ENCODE measurements at places on chromosomes 13 and 19. TPM values are rescaled to one million over a fixed set of nuclear protein-coding genes. Genes with fewer than 3 reads are reported as not detected.

- no peak for DNase-seq
- no peak overlapping the region for H3K27ac ChIP-seq
- H3K4me3 ChIP-seq: no peak overlapping the region
- H3K27me3 ChIP-seq: no peaks in the 10 kb centered on the region
- H3K4me1 ChIP-seq: no peaks in the 10 kb centered on the region
These were observed 54.8 kb downstream of the ABCC4 start for GRCh38 chr13:95246292-95247082.

- peaks cover 8% of the 10 kb centered on the region for H3K4me1 ChIP-seq
- H3K27me3 ChIP-seq: no peaks in the 10 kb centered on the region
- DNase-seq: no peak
- no peak overlapping the region for H3K4me3 ChIP-seq
These were observed 27.9 kb downstream of the DOT1L start for GRCh38 chr19:2191456-2192310.

The CGB2 gene
- total RNA-seq: 2.9 TPM

The SULT2A1 gene
- total RNA-seq: not detected

DNA sequence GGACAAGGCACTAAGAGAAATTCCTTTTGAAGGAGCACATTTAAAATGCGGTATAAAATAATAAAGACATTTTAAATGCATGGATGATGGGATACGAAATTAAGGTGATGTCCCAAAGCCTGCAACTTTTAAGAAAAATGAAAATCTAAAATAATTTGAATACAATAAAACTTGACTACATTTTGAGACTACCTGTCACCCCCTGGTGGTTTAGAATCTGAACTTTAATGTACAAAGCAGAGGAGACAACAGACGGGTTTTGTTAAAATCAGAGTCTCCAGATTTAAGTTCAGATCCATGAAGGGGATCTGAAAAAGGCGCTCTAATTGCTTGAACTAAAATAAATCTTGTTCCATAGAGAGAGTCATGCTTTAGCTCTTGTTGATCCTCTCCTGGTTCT lies 1129.3 kb upstream of the PCDH20 start:
- H3K4me1 ChIP-seq: no peaks in the 10 kb centered on the region
- H3K4me3 ChIP-seq: no peak overlapping the region
- H3K27me3 ChIP-seq: no peaks in the 10 kb centered on the region
- no peaks in the 10 kb centered on the region for H3K36me3 ChIP-seq
- no peak overlapping the region for H3K27ac ChIP-seq

The JSRP1 gene
- total RNA-seq: 1.3 TPM

DNA sequence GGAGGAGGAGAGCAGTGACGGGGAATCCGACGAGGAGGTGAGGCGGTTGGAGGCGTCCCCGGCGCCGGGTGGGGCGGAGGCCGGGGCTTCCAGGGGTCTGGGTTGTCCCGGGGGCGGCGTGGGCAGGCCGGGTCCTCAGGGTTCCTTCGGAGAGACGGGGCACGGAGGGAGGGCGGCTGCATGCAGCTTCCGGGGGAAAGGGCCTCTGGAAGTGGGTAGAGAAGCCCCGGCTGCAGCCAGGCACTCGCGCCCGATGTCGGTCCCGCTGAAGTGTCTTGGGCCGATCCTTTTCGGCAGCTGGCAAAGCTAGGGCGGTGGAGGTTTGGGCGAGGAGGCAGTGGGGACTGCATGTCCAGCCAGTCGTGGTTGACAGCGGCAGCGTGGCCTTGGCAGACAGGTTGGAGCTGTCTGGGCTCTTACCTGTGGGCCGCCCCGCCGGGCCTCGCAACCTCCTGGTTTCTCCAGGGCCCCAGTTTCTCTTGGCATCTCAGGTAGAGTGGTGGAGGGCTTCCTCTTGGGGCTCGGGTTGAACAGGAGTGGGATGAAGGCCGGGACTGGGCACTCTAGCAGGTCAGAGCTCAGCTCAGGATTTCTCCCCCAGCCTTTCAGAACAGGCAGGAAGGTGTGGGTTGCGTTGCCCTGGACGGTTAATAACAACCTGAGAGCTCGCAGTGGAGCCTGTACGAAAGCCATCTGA lies 690 bp downstream of the KMT2B start:
- peaks cover 2% of the 10 kb centered on the region for H3K27me3 ChIP-seq
- peaks cover 4% of the 10 kb centered on the region for H3K36me3 ChIP-seq
- peak overlapping the region; percentile 69 for H3K4me3 ChIP-seq
- peaks cover 18% of the 10 kb centered on the region for H3K4me1 ChIP-seq
- no peak for DNase-seq

DNA sequence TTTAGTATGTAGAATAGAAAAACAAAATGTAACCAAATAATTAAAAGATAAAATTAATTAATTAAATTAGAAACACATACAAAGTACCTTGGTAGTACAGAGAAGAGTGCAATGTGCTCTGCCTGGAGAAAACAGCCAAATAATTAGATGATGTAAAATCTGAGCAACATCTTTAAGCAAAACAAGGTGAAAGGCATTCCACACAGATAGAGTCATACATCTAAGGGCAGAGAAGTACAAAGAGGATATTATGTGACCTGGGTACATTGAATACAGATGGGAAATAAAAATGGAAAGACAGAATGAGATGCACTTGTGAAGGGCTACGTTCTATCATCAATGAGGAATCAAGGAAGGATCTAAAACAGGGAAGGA lies 25.2 kb upstream of the FNDC3A start:
- no peaks in the 10 kb centered on the region for H3K27me3 ChIP-seq
- H3K4me1 ChIP-seq: no peaks in the 10 kb centered on the region
- H3K27ac ChIP-seq: no peak overlapping the region
- peak; percentile 6 for DNase-seq
- H3K4me3 ChIP-seq: no peak overlapping the region

The CLEC4G gene
- total RNA-seq: not detected

DNA sequence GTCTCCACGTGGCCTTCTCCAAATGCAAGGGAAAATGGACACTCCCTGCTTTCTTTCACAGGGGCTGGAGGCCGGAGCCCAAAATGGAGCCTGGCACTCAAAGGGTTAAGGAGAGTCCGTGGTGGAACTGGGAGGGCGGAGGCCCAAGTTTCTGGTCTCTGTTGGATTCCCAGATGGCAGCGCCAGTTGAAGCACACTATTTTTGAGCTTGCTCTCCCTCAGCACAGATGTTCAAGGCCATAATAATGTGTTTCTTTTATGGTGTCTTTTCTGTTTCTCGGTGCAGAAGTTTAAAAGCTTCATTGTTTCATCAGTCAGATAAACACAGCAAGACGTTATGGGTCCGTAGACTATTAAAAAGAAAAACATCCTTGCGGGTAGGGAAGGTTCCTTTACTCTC lies 67.6 kb downstream of the TNFRSF19 start:
- no peak for DNase-seq
- H3K4me1 ChIP-seq: no peaks in the 10 kb centered on the region
- no peaks in the 10 kb centered on the region for H3K27me3 ChIP-seq
- no peaks in the 10 kb centered on the region for H3K36me3 ChIP-seq
- H3K4me3 ChIP-seq: no peak overlapping the region
- no peak overlapping the region for H3K27ac ChIP-seq

GRCh38 chr19:48308631-48309586 lies 16.4 kb upstream of the EMP3 start:
- no peak for DNase-seq
- H3K4me3 ChIP-seq: no peak overlapping the region
- H3K27me3 ChIP-seq: peaks cover 3% of the 10 kb centered on the region
- H3K36me3 ChIP-seq: no peaks in the 10 kb centered on the region
- no peak overlapping the region for H3K27ac ChIP-seq

DNA sequence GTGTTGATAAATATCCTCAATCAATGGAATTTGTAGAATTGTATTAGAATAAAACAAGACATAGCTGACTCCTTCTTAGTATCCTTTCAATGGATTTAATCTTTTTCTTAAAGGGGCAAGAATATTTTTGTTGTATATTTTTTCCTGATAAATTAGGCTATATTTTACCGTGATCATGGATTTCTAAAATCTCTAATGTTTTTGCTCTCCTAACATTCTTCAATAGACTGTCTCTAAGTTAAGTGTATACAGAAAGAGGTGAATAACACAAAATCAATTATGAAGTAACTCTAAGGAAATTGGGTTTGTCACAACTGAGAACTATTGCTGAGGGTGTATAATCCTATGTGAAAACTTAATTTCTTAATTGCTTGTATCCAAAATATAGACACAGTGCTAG lies at the start of gene OR7E24:
Gene OR7E24 (plus strand): TSS at position 301 of the 400 bp plus-strand sequence. CDS start 114 bp downstream, outside the sequence.
- H3K27me3 ChIP-seq: no peaks in the 10 kb centered on the region
- no peak within 1 kb of the TSS for H3K27ac ChIP-seq
- H3K4me1 ChIP-seq: no peaks in the 10 kb centered on the region
- no peak for DNase-seq
- H3K4me3 ChIP-seq: no peak within 1 kb of the TSS

The PROZ gene
- total RNA-seq: not detected

DNA sequence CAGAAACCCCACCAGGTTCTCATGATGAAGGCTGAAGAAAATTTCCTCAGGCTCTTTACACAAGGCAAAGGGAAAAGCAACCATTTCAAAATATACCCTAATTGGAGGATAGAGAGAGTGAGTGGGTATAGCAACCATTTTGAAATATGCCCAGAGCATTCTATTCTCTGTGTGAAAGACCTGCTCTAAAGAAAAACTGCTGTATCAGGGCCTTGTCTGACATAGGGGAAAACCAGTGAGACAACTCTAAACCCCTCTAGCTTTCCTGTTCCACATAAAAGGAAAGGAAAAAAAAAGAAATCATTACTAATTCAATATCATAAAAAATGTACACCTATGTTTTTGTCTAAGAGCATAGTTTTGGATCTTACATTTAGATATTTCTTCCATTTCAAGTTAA lies 42.3 kb downstream of the TPTE2 start:
- H3K27ac ChIP-seq: no peak overlapping the region
- no peaks in the 10 kb centered on the region for H3K4me1 ChIP-seq
- no peaks in the 10 kb centered on the region for H3K36me3 ChIP-seq
- no peak for DNase-seq

DNA sequence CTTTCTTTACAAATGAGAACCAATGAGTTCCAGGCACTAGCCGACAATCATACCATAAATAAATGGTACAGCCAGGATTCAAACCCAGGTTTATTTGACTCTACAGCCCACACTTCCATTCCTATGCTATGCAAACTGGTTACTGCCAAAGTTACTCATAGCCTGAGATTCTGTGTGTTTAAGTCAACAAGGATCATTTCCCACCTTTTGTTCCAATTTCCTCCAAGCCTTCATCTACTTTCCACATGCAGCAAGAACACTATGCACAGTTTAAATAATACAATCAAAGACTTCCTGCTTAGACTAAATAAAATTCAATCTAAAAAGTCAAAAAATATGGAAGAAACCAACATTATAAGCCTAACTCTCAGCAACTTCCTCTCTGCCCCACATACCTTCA lies 59.2 kb upstream of the KLF12 start:
- no peaks in the 10 kb centered on the region for H3K36me3 ChIP-seq
- no peak for DNase-seq
- no peaks in the 10 kb centered on the region for H3K4me1 ChIP-seq
- H3K4me3 ChIP-seq: no peak overlapping the region
- no peak overlapping the region for H3K27ac ChIP-seq

The POLRMT gene
- total RNA-seq: 43.4 TPM

- H3K27me3 ChIP-seq: peaks cover 22% of the 10 kb centered on the region
- DNase-seq: no peak
- H3K27ac ChIP-seq: no peak overlapping the region
- peak overlapping the region; percentile 37 for H3K4me3 ChIP-seq
- peaks cover 6% of the 10 kb centered on the region for H3K4me1 ChIP-seq
These were observed 4.8 kb upstream of the LAMP1 start for GRCh38 chr13:113292021-113292862.

The SIGLEC5 gene
- total RNA-seq: not detected

GRCh38 chr13:46738055-46738454 lies 58.9 kb downstream of the ESD start:
- no peak for DNase-seq
- peaks cover 8% of the 10 kb centered on the region for H3K36me3 ChIP-seq
- no peak overlapping the region for H3K4me3 ChIP-seq
- no peaks in the 10 kb centered on the region for H3K4me1 ChIP-seq

DNA sequence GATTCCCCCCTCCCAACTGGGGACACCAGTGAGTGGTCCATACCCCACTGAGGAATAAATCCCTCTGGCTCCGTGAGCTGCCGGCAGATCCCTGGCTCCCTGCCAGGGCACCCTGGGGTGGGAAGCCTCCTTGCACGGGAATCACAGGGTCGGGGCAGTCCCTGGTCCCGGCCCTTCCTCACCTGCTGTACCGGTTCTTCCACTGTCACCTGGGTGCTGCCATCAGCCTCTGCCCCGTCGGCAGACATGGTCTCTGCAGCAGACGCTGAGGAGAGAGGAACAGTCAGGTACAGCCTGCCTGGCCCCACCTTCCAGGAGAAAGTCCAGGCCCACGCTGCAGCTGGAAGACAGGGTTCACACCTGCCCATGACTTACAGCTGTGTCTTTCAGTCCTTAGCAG lies 6.3 kb downstream of the PLIN3 start:
- no peaks in the 10 kb centered on the region for H3K27me3 ChIP-seq
- H3K27ac ChIP-seq: no peak overlapping the region
- peaks cover 25% of the 10 kb centered on the region for H3K36me3 ChIP-seq
- DNase-seq: no peak

GRCh38 chr19:5676772-5677105 lies 3.6 kb downstream of the MICOS13 start:
- no peak overlapping the region for H3K27ac ChIP-seq
- H3K36me3 ChIP-seq: no peaks in the 10 kb centered on the region
- H3K27me3 ChIP-seq: no peaks in the 10 kb centered on the region
- H3K4me1 ChIP-seq: no peaks in the 10 kb centered on the region
- H3K4me3 ChIP-seq: no peak overlapping the region
- DNase-seq: no peak

DNA sequence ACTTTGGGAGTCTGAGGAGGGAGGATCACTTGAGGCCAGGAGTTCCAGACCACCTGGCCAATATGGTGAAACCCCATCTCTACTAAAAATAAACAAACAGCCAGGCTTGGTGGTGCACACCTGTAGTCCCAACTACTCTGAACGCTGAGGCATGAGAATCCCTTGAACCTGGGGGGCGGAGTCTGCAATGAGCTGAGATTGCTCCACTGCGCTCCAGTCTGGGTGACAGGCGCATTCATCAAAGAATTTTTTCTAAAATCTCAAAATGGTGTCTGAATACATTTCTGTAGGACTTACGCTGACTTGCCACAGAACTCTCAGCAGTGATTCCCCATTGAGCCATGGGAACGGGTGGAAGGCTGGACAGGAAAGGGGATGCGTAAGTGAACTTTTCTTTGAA lies 18.0 kb upstream of the ERVV-1 start:
- no peak overlapping the region for H3K27ac ChIP-seq
- no peak overlapping the region for H3K4me3 ChIP-seq
- peaks cover 2% of the 10 kb centered on the region for H3K4me1 ChIP-seq
- H3K27me3 ChIP-seq: no peaks in the 10 kb centered on the region

DNA sequence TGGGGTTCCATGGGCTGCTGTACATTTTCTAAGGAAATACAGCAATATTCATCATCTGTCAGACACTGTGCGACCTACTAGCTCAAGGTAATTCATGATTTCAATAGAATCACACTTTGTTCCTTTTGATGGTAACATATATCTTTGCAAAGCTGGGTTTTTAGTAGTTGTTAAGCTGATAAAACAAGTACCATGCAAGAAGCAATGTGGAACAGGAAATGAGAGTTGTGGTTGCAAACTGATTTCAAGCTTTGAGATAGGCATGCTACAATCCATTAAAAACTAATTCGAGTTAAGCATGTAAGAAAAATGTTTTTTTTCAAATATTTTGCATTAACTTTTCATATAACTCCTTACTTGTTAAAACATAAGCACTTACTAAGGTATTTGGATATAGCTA lies 6.8 kb upstream of the MBNL2 start:
- H3K27ac ChIP-seq: no peak overlapping the region
- no peaks in the 10 kb centered on the region for H3K36me3 ChIP-seq
- DNase-seq: no peak
- peaks cover 4% of the 10 kb centered on the region for H3K4me1 ChIP-seq
- no peak overlapping the region for H3K4me3 ChIP-seq

All from astrocyte (in vitro differentiated cells and primary cell).